ENCODE measurements at places on chromosomes 11 and 22. TPM values are rescaled to one million over a fixed set of nuclear protein-coding genes. Genes with fewer than 3 reads are reported as not detected.

- DNase-seq: peak; percentile 85
These were observed 237.4 kb downstream of the TTC28 start for GRCh38 chr22:28442264-28442710.

- DNase-seq: no peak
These were observed 684.9 kb upstream of the CCDC90B start for GRCh38 chr11:83971063-83971462.

- no peak for DNase-seq
These were observed 7.0 kb downstream of the CD3E start for GRCh38 chr11:118311518-118311917.

DNA sequence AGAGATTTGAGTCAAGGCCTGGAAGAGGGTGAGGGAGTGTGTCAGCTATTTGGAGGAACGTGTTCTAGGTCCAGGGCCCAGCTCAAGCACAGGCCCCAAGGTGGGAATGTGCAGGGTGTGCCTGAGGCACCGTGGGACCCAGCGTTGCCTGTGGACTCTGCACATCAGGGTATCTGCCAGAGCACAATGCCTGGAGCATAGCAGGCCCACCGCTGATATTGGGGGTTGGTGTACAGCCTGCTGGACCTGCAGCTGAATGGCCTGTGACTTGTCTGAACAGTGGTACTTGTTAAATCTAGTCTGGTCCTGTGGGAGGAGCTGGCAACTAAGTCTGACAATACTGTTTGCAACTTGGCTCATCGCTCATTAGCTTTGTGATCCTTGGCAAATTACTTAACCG, 131.7 kb downstream of the GRIK4 start:
- DNase-seq: no peak

The FOLR1 gene
- total RNA-seq: 0.55 TPM

The DEAF1 gene
- 58.4 TPM for total RNA-seq

DNA sequence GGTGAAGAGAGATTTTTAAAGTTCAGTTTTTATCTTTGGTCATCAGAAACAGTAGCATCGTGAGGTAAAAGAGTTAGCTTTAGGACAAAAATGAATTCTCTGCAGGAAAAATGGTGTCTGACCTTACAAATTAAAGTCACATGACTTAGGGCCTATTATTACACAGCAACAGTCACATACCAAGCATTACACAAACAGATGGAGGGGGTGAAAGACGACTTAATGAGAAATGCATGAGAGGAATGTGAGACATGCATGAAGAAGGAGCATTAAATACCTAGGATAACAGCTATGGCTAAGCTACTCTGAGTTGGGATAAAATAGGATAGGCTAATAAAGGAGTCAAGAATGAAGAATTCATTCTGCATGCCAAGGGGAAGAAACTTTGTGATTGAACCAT, 77.5 kb downstream of the BLID start:
- DNase-seq: no peak

GRCh38 chr11:12121011-12121410, 10.6 kb downstream of the MICAL2 start:
- DNase-seq: no peak
